CD4-positive, alpha-beta T cell (primary cell): ENCODE measurements at places on chromosomes 7 and 10. TPM values are rescaled to one million over a fixed set of nuclear protein-coding genes. Genes with fewer than 3 reads are reported as not detected.

GRCh38 chr10:119516381-119517234 is 25.9 kb downstream of the RGS10 start:
- H3K27me3 ChIP-seq, result no peaks in the 10 kb centered on the region
- H3K27ac ChIP-seq, result peak overlapping the region; percentile 71
- peaks cover 73% of the 10 kb centered on the region for H3K4me1 ChIP-seq

CAMK1D gene
- 28.8 TPM for total RNA-seq

STAMBPL1 gene
- 26.7 TPM for total RNA-seq

DNA sequence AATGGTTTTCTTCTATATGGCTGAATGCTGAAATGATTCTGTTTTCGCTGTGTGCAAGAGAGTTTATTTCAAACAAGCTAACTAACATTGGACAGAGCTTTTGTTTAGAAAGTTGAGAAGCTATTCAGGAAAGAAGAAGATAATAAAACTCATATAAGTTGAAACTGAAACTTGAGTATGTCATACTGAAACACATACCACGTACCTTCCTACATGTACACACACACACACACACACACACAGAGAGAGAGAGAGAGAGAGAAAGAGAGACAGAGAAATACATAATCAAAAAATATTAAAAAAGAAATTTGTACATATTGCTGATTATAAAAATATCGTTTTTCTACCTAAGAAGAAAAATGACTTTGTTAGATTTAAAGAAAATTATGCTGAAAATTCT is 561.9 kb upstream of the KCND2 start:
- H3K4me3 ChIP-seq, result no peak overlapping the region
- H3K36me3 ChIP-seq, result no peaks in the 10 kb centered on the region
- H3K27me3 ChIP-seq, result no peaks in the 10 kb centered on the region
- no peak overlapping the region for H3K27ac ChIP-seq
- DNase-seq, result no peak

- H3K36me3 ChIP-seq, result no peaks in the 10 kb centered on the region
- no peaks in the 10 kb centered on the region for H3K4me1 ChIP-seq
- no peak for DNase-seq
- H3K27ac ChIP-seq, result no peak overlapping the region
Measured at GRCh38 chr10:119762805-119763798, 37.3 kb downstream of the INPP5F start.
